ENCODE measurements at places on chromosomes 12 and 14.

DNA sequence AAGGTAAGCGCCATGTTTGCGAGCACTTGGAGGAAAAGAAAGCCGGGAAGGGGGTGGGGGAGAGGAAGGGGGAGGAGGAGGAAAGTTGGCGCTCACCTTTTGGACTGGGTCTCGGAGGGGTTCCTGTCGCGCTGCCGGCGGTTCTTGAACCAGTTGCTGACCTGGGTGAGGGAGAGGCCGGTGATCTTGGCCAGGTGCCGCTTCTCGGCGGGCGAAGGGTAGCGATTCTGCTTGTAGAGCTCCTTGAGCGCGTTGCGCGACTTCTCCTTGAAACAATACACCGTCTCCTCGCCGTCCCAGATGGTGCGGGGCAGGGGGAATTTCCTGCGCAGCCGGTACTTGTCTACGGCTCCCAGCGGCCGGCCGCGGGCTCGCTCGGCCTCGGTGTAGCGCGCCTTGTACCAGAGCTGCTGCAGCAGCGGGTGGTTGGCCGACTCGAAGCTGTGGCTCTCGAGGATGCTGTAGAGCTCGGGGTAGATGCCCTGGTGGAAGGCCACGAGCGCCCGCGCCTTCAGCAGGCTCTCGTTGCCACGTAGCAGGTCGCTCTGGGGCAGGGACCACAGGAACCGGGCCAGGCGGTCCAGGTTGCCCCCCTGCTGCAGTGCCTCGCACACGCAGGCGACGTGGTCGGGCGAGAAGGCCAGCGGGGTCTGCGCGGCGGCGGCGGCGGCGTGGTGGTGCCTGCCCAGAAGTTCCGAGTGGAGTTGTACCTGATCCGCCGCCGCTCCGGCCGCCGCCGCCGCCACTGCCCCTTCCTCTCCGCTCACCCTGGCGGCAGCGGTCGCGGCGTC lies 840 bp downstream of the SIX4 start:
- DNase-seq: peak; percentile 3

DNA sequence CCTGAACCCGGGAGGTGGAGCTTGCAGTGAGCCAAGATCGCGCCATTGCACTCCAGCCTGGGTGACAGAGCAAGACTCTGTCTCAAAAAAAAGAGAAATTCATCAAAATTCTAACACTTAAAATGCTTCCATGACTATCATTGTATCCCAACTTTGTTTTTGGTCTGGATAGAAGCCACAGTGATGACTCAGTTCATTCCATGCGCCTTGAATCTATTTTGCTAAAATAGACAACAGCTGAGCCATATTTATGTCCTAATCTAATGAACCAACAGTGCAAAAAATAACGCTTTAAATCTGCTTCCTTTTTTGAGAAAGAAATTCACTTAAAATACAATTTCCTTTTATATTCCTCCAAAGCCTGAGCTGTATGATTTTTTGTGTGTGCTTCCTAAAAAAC lies 23.2 kb upstream of the BICD1 start:
- no peak for DNase-seq

GRCh38 chr12:31835276-31835882 lies 106.6 kb upstream of the AMN1 start:
- no peak for DNase-seq

- no peak for DNase-seq
These were observed 21.3 kb downstream of the RPH3A start for GRCh38 chr12:112812600-112813406.

GRCh38 chr12:83763425-83763824 lies 1076.7 kb downstream of the TMTC2 start:
- no peak for DNase-seq

DNA sequence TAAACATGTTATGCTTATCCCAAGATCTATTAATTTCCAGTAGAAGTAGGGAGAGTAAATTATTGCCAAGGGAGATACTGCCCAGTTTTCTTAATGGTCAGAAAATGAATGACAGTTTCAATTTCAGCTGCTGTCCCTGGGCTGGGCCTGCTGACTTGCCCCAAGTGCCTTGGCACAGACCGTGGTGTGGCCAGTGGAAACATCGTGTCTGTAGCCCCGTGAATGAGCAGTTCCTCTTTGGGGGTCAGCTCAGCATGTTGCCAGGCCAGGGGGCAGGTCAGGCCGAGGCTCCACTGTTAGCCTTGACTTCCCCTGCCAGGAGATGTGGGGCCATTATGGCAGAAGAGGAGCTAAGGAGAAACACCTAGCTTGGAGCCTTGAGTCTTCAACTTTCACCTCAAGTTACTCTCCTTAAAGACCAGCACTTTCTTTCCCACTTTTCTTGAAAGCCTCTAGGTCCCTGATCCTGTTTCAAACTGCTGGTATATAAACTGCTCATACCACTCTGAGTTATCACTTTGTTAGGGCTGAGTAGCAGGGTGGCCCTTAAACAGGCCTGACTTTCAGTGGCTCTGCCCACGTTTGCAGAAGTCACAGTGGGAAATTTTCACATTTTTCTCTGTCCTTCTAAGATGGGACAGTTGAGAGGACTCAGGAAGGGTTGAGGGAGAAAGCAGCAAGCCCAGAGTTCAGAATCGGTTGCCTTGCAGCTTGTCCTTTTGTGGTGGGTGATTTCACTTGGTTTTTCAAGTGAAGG lies 73.2 kb downstream of the SUSD6 start:
- DNase-seq: no peak

GRCh38 chr14:90551070-90551704 lies 154.4 kb downstream of the CALM1 start:
- no peak for DNase-seq

DNA sequence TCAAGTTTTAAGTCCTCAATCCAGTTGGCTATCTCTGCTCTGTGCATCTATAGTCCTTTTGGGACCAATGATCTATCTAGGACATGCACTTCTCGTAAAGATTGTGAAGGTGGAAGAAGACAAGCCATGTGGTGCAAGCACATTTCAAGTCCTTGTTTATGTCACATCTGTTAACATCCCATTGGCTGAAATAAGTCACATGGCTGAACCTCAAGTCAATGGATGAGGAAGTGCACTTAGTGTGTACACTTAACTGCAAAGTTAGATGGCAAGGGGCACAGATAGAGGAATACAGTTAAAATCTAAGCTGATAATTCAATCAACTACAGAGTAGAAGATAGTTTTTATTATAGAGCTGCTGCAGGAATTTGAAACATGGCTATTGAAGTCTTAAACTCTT lies 362.8 kb upstream of the TBX3 start:
- DNase-seq: no peak

GRCh38 chr12:29960122-29960521 lies 176.4 kb upstream of the TMTC1 start:
- no peak for DNase-seq

DNA sequence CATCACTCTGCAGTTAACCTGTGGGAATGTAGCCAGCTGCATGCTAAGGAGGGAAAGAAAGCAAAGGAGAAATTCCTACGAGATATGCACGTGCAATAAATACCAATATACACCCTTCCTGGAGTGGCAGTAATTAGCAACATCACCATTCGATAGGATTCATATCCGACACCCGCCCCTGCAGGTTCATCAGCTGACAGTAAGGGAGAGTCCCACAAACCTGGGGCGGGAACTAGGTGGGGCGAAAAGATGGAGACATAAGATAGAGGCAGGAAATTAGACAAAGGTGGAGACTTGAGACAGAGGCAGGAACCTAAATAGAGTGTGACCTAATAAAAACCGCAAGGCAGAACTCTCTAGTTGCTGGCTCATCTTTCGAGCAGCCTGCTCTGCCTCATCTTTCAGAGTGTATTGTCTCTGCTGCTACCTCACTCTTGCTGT lies 51.6 kb downstream of the PLEKHG3 start:
- DNase-seq: no peak

GRCh38 chr14:46378248-46378647 lies 273.3 kb downstream of the RPL10L start:
- DNase-seq: no peak

DNA sequence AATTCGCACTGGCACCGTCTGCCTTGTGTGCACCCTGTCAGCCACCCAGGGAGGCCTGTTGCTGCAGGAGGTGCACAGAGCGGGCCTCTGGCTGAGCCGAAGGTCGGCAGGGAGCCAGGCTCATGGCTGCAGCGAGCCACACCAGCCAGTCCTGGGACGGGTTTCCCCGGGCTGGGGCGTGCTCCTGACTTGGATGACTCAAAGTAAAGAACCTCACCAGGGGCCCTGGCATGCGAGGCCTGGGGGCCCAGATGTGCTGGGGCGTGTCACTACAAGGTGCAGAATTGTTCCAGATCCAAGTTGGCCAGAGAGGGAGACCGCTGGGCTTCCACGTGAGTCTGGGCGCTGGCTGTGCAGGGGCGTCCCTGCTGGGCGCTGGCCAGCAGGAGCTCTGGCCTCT lies 34.5 kb downstream of the FBRSL1 start:
- no peak for DNase-seq

DNA sequence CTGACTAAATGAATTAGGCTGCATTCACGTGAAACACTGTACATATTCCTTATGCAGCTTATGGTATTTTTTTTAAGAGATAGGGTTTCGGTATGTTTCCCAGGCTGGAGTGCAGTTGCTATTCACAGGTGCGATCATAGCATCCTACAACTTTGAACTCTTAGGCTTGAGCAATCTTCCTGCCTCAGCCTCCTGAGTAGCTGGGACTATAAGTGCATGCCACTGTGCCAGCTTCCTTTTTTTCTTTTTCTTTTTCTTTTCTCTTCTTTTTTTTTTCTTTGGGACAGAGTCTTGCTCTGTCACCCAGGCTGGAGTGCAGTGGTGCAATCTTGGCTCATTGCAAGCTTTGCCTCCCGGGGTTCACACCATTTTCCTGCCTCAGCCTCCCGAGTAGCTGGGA lies 35.8 kb upstream of the SPPL3 start:
- DNase-seq: no peak

DNA sequence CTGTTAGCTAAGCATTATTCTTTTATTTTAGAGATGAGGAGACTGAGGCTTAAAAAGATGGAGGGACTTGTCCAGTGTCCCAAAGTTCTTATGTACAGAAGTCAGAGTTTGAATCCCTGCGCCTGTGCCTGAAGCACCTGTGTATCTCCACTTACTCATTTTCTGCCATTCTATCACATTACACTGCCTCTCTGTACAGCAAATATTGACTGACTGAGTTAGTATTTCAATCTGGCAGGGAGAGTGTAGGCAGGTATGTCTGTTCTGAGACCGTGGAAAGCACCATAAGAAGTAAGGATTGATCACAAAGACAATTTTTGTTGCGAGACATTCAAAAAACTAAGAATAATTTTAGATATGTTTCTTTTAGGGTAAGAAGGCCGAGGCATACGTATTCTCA lies 162.7 kb downstream of the KITLG start:
- no peak for DNase-seq

DNA sequence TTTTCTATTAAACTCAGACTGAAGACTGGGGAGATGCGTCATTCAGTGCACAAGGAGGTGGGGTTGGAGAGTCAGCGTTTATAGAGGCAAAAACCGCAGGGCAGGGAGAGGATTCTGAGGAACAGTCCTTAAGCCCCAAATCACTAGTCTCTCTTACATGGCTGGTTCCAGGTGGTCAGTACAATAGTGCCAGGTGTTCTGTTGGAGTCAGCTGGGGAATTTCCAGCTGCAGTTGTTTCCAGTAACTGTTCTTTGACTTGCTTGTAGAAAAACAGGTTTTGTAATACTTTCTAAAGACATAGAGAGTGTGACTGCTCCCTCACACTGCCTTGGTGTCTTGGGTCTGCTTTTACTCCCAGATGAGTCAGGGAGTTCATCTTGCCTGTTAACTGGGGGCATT lies 192.2 kb downstream of the TMTC3 start:
- no peak for DNase-seq

GRCh38 chr14:94770251-94770749 lies 387 bp upstream of the GSC start:
- no peak for DNase-seq

DNA sequence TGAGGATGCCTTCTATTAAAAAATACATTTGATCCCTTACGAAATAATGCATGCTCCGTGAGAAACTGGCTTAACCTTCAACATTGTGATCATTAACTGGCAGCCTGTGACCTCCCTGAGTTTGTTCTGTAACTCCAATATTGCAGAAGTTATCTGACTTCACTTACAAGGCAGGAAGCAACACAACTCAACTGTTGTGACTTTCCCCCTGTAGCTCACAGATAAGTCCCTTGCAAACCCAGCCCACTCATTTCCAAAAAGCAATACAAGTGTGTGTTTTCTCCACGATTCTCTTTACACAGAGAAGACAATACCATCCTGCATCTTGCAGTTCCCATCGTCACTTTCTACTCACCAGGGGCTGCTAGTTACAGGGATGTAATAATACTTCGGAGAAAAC lies 304.7 kb upstream of the TMEM132C start:
- DNase-seq: no peak

DNA sequence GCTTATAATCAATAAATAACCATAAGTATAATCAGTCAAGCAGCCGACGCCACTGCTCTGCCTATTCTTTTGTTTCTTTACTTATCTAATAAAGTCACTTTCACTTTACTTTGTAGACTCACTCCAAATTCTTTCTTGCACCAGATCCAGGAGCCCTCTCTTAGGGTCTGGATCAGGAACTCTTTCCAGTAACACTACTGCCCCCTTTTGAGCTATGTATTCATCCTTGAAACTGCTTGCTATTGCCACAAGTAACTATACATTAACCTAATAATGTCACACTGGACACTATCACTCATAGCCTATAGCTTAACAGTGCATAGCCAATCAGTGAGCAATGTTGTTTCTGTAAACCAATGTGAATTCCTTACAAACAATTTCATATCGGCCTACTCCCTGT lies 2.8 kb upstream of the NID2 start:
- DNase-seq: no peak

DNA sequence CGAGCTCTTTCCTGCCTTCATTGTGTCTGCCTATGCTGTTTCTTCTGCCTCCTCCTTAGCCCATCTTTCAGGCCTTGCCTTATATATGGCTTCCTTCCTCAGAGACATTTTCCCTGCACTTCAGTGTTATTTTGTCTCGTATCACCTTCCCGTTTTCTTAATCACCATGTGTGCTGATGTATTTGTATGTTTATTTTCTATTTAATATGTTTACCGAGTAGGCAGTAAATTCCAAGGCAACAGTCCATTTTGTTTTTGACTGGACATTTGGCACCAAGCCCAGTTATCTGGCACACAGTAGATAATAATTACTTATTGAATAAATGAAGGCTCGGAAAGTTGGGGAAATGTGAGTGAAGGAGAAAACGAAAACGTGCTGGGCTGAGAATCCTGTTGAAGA lies 4.6 kb upstream of the POU6F1 start:
- DNase-seq: no peak

GRCh38 chr14:50620341-50620740 lies 47.8 kb downstream of the SAV1 start:
- DNase-seq: no peak

DNA sequence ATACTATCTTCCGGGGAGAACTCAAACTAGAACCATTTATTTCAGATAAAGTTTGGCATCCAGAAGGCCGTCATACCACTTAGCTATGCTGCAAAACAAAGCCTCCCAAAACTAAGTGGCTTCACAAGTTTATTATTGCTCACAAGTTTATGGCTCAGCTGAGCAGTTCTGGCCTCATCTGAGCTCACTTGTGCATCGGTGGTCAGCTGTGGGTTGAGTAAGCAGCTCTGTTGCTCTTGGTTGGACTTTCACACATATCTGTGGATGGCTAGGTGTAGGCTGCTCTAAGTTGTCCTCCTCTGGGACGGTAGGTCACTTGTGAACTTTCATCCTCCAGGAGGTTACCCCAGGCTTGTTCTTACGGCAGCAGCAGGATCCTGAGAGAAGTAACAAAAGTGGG lies 162.7 kb downstream of the BTG1 start:
- no peak for DNase-seq

GRCh38 chr12:69685810-69686209 lies 13.3 kb downstream of the BEST3 start:
- DNase-seq: no peak

Measured in stimulated activated CD8-positive, alpha-beta memory T cell treated with anti-CD3 and anti-CD28 coated beads, Interleukin-15, amount 100 ng/mL, for 24 hours (primary cell).